ENCODE measurements at places on chromosomes 5 and 9.

DNA sequence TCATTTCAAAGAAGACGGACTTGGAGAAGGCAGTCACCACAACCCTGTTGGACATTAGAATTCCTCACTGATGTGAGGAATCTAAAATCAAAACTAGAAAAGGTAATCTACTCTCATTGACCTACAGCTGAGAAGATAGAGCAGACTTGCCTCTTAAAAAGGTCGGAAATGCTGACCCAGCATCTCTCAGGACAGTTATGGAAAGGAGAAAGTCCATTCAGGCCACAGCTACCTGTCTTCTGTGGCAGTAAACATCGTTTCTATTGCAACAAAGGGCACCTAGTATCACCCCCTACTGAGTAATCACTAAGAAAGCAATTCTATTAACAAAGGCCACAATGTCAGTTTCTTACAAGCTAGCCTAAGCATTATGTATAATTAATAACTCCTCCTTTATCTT, 601.7 kb downstream of the PRELID2 start:
- no peak for DNase-seq

DNA sequence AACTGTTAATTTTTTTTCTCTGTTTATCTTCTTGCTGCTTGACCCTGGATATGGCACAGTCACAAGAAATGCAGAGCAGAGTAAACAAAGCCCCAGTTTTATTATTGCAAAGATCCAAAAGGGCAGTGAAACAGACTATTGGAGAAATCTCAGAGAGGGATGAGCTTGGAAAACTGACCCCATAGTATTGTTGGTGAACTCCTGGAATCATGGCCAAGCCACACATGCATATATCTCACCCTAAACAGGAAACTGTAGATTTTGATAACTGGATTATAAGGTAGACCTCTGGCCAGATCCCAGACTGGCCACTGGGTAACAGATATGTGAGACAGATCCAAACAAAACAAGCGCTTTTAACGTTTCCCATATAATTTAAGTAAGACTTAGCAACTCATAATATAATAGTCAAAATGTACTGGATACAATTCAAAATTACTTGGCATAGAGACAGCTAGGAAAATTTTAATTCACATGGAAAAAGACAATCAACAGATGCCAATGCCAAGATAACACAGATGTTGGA, 263.5 kb upstream of the SEMA6A start:
- no peak for DNase-seq

DNA sequence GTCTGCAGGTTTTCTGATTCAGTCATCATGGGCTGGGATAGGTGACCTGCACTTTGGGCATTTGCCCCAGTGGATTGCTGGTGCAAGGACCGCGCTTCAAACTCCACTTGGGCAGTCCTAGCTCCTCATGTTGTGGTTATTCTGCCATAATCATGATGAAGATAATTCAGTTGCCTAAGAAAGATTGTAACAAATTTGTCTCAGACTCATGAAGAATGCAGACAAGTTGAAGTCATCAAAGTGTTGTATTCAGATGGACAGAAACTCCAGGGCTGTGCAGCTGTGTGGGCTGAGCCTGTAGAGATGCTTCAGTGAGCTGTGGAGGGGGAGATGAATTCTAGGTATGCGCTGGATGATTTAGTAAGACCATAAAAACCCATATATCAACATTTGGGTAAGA, 38.5 kb downstream of the TARS1 start:
- no peak for DNase-seq

DNA sequence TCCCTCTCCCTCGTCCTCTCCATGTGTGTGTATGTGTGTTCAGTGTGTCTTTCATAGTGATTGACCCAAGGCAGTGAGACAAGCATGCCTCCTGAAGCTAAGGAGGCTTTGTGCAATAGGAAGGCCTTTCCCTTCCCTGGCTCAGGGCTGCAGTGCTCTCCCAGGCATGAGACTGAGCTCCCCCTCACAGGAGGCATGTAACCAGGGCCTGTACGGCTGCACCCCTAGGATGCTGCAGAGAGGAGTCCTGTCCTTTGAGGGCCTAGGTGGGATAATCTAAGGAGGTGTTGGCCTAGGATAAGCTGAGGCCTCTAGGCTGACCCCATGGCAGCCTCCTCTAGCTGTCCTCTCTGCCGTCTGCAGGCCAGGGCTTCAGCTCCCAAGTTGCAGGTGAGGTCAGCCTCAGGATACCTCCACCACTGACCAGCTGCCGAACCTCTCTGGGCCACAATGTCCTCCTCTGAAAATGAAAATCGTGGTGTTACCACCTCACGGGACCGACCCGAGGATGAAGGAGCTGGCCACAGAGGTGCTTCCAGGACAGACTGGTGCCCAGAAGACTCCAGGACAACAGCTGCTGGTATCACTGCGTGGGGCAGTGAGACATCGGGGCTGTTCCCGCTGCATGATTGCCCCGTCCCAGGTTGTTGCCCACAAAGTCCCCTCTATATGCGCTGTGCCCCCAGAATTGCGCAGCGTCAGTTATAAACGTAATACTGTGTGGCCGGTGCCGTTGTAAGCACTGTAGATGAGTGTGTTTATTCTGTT, 129.6 kb downstream of the BARX1 start:
- no peak for DNase-seq

DNA sequence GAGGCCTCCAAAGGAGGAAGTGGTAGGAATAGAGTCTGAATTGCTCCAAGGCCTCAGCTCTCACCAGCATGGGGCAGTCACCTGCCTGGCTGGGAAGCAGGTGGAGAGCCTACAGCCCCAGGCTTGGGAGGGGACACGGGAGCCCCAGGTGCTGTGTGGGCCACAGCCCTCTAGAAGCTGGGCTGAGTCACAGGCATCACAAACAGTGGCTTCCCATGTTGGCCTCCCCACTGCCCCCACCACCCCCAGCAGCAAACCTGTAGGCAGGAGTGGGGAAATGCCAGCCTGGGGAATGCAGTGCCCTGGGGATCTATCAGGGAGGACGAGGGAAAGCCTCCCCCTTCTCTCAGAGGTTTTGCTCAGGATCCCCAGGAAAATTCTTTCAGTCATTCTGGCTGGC, 309.6 kb downstream of the SLIT3 start:
- DNase-seq, result no peak
